Stimulated activated CD4-positive, alpha-beta T cell treated with anti-CD3 and anti-CD28 coated beads, Interleukin-12 subunit alpha, Interleukin-12 subunit beta, amount 100 ng/mL, for 4 hours (primary cell): ENCODE measurements at places on chromosomes 3 and 15.
A peak's percentile ranks its signal among the peaks of the same experiment; 100 is the strongest.

DNA sequence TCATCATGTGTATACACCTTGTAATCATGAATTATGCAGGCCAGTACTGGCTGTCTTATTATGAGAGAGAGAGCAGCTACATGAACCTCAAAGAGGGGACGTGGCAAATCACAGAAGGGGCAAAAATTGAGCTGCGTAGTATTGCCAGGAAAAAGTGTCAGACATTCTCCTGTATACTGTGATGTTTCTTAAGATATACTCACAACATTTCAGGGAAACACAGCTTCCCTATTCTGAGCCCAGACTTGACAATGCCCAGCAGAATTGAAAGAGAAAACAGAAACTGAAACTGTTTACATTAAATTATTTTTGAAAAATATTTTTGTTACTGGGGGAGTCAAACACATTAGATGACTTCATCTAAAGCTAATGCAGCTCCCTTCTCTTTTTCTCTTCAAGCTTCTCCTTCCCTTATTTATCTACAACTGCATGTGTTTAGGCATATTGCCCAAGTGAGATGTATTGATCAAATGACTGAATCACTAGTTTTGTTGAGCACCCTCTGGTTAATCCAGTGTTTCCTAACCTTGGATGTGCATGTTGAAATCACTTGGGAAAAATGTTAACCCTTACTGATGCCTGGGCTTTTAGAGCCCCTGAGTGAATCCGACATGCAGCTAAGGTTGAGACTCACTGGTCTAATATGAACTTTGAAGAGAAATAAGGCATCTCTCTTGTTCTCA is 39.5 kb downstream of the CADPS start:
- DNase-seq = no peak

DNA sequence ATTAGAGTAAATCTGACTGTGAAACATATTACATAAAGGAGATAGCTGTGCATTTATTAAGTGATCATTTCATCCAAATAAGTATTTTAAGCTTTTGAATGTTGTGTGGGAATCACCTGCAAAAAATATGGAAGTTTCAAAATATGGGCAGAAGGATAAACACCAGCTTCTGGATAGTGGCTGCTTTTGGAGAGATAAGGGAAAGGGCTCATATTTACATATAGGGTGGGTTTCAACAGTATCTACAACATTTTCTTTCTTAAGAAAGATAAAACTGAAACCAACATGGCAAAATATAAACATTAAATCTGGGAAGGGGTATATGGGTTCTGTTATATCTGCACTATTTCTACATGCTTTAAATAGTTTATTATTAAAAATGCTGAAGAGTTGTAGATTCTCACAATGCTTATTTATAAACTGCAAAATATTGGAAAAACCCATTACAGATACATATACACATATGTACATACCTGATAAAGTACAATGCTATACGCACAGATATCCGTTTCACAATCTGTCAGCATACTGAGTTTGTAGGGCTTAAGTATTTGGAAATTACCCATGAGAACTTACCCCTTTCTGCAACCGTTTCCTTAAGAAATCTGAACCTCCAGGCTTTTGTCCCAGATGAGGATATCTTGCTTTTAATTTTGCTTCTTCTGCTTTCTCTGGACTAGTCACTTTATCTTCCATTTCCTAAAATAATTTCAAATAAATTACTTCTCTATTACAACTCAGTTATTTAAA is 12.1 kb downstream of the ARPP19 start:
- DNase-seq = no peak

- no peak for DNase-seq
Observed at GRCh38 chr15:60275624-60276023, 122.2 kb downstream of the ANXA2 start.

- no peak for DNase-seq
Observed at GRCh38 chr3:13023971-13024764, 49.1 kb downstream of the IQSEC1 start.

- no peak for DNase-seq
Observed at GRCh38 chr3:70110066-70110465, 110.5 kb downstream of the SAMMSON start.

- DNase-seq = no peak
Observed at GRCh38 chr15:92163641-92164040, 230.0 kb upstream of the ST8SIA2 start.

DNA sequence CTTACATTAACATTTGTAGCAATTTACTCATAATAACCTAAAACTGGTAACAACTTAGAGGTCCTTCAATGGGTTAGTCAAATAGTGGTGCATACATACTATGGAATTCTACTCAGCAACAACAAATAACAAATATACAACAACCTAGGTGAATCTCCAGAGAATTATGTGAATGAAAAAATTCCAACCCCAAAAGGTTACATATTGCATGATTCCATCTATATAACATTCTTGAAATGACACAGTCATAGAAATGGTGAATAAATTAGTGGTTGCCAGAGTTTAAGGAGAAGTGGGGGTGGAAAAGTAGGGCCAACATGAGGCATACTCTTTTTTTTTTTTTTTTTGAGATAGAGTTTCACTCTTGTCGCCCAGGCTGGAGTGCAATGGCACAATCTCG is 12.7 kb upstream of the SNTN start:
- no peak for DNase-seq

DNA sequence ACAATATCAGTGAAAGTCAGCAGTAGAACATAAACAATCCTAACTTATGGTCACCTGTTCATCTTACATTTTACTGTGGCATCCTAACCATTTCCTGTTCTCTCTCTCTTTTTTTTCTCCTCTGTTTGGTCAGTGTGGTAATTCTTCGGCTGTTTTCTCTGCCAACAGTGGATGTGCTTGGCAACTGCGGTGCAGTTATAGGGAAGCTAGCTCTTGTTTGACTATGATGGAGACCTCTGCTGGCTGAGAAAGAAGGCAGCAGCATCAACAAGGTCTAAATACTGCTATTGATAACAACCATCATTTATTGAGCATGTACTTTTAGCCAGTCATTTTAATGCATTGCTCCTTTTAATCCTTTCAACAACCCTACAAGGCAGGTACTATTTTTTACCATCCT is 723 bp upstream of the DRD3 start:
- no peak for DNase-seq

DNA sequence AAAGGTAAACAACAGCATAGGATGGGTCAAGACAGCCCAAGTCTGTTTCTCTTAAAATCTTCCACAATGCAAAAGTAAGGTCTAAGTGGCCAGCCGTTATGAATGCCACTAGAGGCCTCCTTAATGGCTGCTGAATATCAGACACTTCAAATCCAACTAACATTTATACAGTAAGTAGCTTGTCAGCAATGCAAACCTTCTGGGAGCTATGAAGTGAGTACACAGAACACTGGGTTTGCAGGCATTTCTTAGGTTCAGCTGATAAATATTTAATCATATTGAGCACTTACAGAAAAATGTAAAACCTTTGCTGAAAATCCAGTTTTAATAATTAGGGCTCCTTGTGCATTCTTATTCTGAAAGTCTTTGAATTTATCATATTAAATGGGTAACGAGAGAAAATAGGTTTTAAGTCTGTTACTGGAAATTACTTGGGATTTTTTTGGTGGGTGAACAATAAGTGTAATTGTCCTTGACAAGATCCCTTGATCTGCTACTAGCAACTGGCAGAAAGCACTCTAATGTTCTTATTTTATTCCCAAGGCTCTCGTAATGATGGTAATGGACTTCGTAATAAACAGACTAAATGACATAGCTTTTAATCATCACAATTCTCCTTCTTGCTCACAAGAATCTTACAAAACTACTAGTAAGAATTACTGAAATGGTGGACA is 141.7 kb upstream of the GPR149 start:
- no peak for DNase-seq

GRCh38 chr15:71730277-71731144 is 79.8 kb upstream of the NR2E3 start:
- DNase-seq = peak; percentile 3

GRCh38 chr3:159824333-159824732 is 164.3 kb upstream of the IL12A start:
- no peak for DNase-seq

DNA sequence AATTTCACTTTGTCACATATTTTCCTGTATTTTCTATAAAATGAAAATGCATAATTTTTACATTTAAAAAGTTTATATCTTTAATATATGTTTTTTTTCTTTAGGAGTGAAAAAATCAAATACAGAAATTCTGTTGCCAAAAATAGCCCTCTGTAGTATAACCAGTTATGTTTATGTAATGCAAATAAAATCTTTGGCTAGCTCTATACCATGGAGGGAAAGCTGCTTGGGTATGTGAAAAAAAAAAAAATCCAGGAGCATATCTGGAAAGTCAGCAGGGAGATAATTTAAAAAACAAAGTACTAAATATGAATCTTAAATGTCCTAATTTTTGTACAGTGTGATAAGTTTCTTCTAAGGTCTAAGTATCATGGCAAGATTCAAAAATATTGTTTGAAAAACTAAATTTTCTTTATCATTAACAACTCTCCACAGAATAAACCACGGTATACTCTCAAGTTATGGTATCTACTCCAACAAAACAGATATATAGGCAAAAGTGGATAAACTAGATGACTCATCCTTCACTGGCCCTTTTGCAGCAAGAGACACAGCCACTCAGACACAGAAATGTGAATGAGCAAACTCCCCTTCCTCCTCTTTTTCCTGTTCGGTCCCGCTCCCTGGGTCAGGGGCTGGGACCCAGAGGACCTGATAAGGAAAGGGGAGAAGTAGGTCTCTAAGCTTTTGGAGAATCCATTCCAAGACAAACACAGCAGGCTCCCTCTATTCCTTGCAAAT is 66.6 kb downstream of the PDZRN3 start:
- no peak for DNase-seq

- DNase-seq = no peak
Observed at GRCh38 chr15:64746356-64746755, 29.0 kb downstream of the RBPMS2 start.

DNA sequence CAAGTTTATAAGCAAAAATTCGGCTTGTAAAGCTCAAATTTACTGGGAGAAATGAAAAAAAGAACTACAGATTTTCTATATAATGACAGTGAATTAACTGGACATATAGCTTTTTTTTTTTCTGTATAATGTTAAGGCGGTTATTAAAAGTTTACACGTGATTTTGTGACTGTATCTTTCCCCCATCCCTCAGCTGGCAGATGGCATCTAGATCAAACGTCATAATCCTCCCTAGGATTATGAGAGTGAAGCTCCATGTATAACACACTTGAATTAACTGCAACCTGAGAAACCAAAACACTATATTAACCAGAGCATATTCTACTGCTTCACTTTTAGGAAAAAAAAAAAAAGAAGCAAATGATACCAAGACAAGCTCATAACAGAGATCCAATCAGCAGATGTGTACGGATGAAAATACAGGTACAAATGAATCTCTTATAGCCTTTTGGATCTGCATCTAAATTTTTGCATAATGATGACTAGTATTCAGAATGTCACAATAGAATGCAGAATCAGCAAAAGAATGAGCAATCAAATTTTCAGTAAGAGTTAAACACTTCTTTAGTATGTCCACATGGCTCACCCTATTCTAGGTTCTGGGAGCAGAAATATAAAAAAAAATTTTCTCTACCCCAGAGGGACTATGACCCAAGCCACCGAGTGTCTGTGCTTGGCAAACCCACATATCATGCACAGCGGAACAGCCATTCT is 12.4 kb downstream of the MOBP start:
- no peak for DNase-seq

DNA sequence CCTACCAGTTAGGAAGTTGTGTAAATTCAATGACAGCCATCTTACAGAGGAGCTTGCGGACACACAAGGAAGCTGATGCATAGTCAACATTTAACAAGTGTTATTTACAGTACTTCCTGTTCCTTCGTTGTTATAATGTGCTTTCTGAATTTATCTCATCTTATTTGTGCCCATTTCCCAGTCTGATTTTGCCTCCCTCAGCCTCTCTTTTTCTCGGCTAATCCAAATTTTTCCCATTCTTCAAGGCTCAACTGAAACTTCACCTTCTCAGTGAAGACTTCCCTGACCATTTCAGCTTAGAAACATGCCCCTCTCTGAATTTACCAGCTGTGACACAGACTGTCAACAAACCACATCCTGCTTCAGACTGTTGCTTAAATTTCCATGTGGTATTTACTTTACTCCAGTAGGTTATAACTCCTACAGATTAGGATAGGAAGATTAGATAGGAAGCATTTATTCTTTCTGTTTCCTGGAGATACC is 55.7 kb upstream of the CP start:
- no peak for DNase-seq

DNA sequence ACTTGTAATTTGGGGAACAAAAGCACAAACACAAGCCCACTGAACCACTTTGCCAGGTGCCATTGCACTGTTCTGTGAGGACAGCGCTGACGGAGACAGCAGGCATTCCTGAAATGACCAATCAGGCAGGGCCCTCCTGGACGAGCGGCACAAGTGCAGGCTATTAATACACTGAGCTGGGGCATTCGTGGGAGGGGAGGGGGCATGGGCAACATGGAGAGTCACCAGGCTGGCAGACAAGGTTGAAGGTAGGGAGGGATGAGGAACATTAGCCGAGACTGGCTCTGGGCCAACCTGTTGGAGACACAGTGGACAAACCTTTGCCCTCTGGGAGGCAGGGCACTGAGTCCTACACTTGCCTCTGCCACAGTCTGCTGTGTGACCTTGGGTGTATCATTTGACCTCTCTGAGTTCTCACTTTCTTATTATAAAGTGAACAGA is 45.6 kb downstream of the NOX5 start:
- DNase-seq = no peak

DNA sequence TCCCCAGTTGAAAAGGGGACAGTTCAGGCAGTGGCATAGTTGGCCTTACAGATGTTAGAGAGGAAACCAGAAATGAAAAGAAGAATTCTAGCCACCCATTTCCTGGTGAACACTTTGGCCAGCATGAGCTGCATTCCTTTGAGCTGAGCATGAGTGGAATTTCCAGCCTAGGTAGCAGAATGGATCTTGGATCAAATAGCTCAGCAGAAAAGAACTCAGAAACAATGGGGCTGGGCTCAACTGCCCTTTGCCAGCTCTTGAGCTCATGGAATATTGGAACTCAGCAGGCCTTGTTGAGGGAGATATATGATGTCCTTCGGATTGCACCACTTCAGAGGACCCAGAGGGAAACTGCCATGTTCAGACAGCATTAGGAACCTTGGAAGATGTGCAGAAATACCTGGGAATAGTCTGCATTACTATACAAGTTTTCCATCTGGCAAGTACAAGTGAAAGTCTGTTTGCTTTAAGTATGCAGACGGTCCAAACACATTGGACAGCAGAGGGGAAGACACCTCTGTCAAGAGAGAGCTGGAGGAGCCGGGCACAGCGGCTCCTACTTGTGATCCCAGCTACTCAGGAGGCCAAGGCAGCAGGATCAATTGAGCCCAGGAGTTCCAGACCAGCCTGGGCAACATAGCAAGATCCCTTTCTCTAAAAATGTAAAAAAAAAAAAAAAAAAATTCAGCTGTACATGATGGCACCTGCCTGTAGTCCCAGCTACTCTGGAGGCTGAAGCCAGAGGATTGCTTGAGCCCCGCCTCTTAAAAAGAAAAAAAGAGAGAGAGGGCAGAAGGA is 3.1 kb upstream of the CDV3 start:
- DNase-seq = no peak

GRCh38 chr3:183779896-183780465 is 45.4 kb downstream of the MAP6D1 start:
- no peak for DNase-seq
